ENCODE measurements at places on chromosomes 1 and 21.

GRCh38 chr1:245997471-245998258, 509.4 kb downstream of the SMYD3 start:
- DNase-seq: no peak

- DNase-seq: no peak
Measured at GRCh38 chr1:97926017-97926708, 5.3 kb upstream of the DPYD start.

- DNase-seq: no peak
Measured at GRCh38 chr1:26700711-26701110, 4.9 kb downstream of the ARID1A start.

- peak; percentile 49 for DNase-seq
Measured at GRCh38 chr1:40476924-40477677, at the start of gene ZFP69. Gene ZFP69, plus strand, starts transcription at chr1:40477290. Its CDS starts 2,072 bp downstream, at chr1:40479362.

All from stimulated activated CD8-positive, alpha-beta memory T cell treated with anti-CD3 and anti-CD28 coated beads, Interleukin-4, amount 100 ng/mL, for 1 hour (primary cell).